ENCODE measurements at places on chromosomes 5 and 9. TPM values are rescaled to one million over a fixed set of nuclear protein-coding genes. Genes with fewer than 3 reads are reported as not detected.

DNA sequence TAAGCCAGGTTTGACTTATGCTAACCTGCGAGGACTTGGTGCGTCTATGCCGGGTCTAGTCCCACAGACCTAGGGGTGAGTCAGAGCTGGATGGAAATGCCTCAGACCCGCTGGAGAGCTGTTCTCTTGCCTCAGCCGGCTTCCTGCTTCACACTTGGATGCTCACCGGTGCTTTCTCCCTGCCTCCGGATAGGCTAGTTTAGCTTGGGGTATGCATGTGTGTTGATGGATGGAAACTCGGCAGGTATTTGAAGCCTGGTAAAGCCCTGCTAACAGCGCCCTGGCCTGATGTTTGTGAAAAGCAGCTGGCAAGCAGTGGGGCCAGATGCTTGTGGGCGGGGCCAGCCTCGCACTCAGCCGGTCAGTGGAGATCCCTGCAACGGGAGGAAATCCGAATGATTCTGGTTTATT, 29.3 kb downstream of the PRRC2B start:
- DNase-seq: peak; percentile 58
- H3K27me3 ChIP-seq: no peaks in the 10 kb centered on the region
- H3K36me3 ChIP-seq: no peaks in the 10 kb centered on the region

DNA sequence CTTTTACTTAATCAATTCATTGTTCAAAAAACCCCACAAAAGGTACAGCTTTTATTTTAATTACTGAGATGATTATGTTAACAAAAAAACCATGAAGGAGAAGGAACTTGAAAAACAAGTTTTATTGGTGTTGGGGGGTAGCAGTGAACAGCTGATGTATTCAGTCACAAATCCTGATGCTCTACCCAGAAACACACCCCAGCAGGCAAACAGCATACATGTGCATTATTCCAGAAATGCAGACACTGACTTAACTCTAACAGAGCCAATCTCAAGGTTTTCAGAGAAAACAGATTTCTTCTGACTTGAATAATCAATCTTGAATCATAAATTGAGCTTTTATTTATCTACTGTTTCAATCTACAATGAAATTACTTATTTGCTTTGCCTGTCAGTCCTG, 175.2 kb downstream of the ZSWIM6 start:
- no peak overlapping the region for H3K27ac ChIP-seq
- H3K27me3 ChIP-seq: no peaks in the 10 kb centered on the region
- no peak for DNase-seq
- no peak overlapping the region for H3K4me3 ChIP-seq
- no peaks in the 10 kb centered on the region for H3K4me1 ChIP-seq

GRCh38 chr5:125559296-125559695, 812.9 kb upstream of the ZNF608 start:
- no peak overlapping the region for H3K27ac ChIP-seq
- H3K4me1 ChIP-seq: no peaks in the 10 kb centered on the region
- H3K36me3 ChIP-seq: no peaks in the 10 kb centered on the region

DNA sequence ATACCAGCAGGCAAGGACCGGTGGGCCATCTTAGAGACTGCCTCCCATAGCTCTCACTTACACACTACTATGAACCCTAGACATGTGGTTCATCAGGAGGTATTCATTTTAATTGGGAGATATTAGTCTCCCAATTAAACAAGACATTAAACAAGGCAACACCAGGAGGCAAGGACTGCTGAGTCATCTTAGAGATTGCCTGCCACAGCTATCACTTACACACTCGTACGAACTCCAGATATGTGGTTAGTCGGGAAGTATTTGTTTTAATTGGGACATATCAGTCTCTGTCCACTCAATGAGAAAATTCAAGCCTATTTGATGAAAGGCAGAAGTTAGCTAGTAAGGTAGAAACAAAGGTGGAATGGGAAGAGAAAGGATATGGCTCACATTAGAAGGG, 343.9 kb downstream of the NFIB start:
- DNase-seq: no peak
- no peaks in the 10 kb centered on the region for H3K36me3 ChIP-seq
- H3K4me1 ChIP-seq: no peaks in the 10 kb centered on the region
- H3K27ac ChIP-seq: no peak overlapping the region
- no peaks in the 10 kb centered on the region for H3K27me3 ChIP-seq
- H3K4me3 ChIP-seq: no peak overlapping the region

DNA sequence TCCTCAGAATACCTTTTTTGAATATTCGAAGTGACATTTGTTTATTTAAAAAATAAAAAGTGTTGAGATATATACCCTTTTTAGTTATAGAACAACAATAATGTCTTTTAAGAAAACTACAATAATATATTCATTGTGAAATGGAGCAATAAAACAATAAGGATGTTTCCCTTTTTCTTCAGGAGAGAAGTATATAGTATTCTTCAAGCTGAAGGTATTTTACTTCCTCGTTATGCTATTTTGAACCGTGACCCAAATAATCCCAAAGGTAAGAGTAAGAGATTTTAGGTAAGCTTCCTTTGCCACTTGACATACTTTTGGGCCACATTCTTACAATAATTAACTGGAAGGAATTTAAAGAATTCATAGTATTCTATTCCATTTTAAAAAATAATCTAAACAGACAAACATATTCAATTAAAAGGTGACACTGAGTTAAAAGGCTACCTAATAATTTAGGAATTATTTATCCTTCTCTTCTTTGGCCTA, 18.1 kb downstream of the PPIP5K2 start:
- no peaks in the 10 kb centered on the region for H3K4me1 ChIP-seq
- no peak for DNase-seq
- no peak overlapping the region for H3K27ac ChIP-seq
- H3K27me3 ChIP-seq: no peaks in the 10 kb centered on the region
- no peaks in the 10 kb centered on the region for H3K36me3 ChIP-seq
- no peak overlapping the region for H3K4me3 ChIP-seq

DNA sequence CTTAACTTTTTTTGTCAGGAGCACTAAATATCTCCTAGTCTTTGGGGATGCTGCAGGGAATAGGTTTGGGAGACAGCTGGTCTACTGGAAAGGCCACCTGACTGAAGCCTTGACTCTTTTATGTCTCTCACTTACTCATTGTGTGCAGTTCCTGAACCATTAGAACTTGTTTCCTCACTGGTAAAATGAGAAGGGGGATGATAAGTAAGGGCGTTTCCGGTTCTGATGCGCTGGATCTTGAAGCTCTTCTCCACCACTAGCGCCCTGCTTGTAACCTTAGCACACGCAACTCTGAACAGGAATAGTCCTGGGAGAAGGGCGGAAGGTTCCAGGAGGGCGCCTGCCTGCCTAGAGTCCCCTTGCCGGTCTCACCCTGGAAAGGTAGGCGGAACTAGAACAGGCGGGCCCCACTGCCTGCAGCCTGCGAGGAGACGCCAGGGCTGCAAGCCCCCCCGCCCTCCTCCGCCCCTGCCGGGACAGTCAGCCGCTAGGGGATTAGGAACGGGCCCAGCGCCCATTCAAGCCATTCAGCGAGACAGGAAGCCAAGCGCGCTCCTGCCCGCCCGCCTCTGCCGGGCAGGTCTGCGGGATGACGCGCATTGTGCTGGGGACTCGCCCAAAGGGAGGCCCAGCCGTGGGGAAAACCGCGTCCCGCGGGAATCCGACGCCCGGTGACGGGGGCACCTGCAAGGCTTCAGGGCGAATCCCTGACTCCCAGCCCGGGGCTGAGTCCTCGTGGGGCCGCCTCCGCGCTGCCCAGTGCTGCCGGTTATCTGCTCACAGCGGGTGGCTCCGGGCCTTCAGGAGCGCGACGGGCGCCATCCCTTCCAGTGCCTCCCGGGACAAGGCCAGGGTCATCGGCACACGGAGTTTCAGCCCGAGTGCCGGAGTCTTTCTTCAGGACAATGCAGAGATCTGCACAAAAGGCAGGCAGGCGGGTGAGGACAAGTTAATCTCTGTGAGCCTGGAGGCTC, 44.0 kb upstream of the XPA start:
- H3K27ac ChIP-seq: no peak overlapping the region
- H3K36me3 ChIP-seq: no peaks in the 10 kb centered on the region
- DNase-seq: peak; percentile 39
- no peaks in the 10 kb centered on the region for H3K4me1 ChIP-seq

- no peaks in the 10 kb centered on the region for H3K27me3 ChIP-seq
- DNase-seq: no peak
- no peaks in the 10 kb centered on the region for H3K4me1 ChIP-seq
- H3K4me3 ChIP-seq: no peak overlapping the region
- H3K36me3 ChIP-seq: no peaks in the 10 kb centered on the region
- no peak overlapping the region for H3K27ac ChIP-seq
These were observed 71.4 kb upstream of the SPTLC1 start for GRCh38 chr9:92186631-92187030.

ADRA1B gene
- 0.69 TPM for total RNA-seq

CDC14B gene
- 12.7 TPM for total RNA-seq
